ENCODE measurements at places on chromosomes 6 and 20.

GRCh38 chr6:42821341-42821668 lies 39.5 kb downstream of the BICRAL start:
- DNase-seq: no peak

DNA sequence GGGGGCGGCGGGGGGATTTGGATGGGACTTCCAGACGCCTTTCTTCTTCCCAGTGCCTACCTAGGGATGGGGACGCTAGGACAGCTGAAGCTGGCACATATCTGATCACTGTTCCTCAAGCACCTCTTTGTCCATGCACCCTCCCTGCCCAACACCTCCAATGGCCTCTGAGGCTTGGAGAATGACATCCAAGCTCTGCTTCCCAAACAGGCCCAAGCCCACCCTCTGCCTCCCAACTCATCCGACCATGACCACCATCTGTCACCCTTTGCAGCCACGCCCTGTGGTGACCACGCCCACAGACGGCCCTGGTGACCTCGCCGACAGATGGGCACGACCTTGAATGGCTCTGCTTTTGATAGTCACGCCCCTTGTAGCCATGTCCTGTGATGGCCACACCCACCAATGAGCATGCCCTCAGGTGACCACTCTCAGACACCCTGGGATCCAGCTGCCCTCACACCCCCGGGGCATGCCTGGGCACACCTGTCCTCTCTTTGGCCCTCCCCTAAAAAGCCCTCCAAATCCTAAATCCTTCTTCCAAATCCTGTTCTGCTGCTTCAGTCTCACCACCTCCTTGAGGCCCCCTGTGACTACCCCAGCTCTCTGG lies 51.0 kb downstream of the SSR1 start:
- DNase-seq: no peak

- no peak for DNase-seq
Measured at GRCh38 chr6:111792241-111792640, 81.0 kb downstream of the FYN start.

- no peak for DNase-seq
Measured at GRCh38 chr6:1600764-1601157, 9.0 kb upstream of the FOXC1 start.

- no peak for DNase-seq
Measured at GRCh38 chr20:44759595-44759994, 13.9 kb downstream of the KCNK15 start.

DNA sequence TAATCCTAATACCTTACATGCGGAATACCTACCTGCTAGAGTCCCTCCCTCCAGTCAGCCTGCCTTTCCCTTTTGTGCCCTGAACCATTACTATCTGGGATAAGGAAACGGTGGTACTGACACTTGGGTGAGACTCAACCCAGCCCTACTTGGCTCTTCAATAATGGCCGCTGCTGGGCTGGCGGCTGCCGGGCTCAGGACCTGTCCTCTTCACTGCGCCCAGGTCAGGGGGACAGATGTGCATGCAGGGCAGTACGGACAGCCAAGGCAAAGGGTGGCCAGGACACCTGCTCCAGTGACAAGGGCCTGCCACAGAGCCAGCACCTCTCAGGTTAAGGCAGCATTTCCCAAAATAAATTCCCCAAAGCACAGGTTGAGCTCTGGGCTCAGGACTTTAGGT lies 29.9 kb downstream of the UBE2V1 start:
- DNase-seq: no peak

DNA sequence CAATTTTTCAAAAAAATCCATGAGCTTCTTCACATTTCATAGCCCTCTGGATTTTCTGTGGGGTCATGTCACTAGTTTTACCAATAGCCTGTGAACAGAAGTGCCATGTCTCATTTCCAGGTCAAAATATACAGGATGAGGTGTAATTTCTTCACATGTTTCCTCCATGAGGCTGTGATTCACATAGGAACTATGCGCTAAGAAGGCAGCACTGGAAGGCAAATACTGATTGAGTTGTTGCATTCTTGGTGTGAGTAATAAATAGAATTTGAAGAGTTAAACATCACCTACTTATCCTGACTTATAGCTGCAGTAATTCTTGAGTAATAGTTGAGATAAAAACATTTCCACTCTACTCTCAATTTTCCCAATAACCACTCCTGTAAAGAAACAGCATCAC lies 442.3 kb downstream of the HAO1 start:
- DNase-seq: no peak

- no peak for DNase-seq
Measured at GRCh38 chr6:131770776-131771175, 37.0 kb upstream of the ENPP1 start.

DNA sequence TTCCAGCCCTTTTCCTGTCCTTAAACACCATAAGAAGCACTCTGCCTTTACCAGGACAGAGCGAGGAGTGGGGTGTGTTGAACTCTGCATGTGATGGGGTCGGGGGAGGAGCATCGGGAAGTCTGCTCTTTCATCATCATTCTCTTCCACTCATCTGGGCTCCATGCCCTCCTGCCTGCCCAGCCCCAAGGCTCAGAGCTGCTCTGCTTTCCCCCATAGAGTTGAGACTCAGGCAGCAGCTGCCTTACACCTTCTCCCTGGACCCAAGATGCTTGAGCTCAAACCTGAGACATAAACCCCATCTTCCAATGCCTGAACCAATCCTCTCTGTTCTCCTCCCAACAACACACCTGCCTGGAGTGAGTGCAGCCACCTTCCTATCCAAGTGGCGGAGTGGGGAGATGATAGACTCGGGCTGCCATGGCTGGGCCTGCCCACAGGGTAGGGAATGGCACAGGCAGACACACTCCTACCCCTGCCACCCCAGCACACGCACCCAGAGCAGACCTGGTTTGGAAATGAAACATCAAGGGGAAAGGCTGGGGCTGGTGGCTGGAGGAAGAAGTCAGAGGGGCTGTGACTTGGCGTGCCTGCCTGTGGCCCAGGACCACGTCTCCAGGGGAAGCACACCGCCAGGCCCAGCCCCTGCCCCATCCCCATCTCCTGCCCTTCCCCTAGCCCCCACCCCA lies 28.4 kb downstream of the TFEB start:
- no peak for DNase-seq

DNA sequence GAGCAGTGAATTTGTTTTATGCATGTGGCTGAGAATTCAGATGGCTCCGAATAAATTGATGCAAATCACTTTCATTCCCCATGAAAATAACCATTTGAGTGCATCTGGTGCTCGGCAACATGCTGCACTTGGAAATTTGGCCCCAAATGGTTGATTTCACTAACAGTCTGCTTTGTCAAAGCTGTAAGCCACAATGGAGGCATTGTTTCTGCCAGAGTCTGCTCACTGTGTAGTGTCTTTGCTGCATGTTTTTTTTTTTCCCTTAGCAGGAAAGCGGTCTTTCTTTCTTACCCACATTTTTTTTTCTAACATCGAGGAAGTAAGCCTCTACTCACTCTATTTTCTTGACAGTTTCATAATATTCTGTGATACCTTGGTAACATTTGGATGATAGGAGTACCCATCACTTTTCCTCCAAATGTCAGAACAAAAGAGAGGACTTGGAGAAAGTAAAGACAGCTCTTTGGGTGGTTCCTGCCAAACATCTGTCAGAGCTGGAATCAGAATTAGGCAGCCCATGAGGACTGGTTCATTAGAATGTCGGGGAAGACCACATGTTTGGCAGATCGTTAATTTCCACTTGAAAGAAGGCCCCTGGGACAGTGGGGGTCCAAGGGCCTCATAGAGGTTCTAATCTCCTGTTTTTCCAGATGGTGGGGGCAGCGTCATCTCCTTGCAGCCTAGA lies 149.5 kb downstream of the DOK5 start:
- DNase-seq: no peak

- DNase-seq: no peak
Measured at GRCh38 chr6:125446011-125446410, 144.2 kb upstream of the HDDC2 start.

DNA sequence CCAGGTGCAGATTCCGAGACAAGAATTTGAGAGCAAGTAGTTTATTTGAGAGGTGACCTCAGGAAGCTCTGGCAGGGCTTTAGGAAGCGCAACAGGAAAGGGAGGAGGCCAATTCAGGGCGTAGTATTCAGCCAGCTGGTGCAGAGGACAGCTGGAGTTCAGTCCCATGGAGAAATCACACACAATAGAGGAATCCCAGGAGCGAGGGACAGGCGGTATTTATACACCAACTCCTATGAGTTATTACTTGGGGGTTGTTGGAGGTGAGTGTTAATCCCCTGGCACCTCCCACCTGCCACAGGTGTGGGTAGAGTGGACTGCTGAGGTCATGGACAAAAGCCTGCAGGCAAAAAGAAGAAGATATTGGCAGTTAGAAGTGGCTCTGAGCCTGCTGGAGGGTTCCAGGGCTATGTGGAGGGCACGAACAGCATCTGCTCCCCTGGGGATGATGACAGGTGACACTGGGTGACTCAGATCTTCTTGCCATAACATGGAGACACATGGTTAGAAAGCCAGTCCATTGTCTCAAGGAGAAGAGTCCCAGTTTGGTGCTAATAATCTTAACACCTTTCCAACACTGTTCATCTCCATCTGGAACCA lies 13.9 kb upstream of the SULF2 start:
- DNase-seq: no peak

DNA sequence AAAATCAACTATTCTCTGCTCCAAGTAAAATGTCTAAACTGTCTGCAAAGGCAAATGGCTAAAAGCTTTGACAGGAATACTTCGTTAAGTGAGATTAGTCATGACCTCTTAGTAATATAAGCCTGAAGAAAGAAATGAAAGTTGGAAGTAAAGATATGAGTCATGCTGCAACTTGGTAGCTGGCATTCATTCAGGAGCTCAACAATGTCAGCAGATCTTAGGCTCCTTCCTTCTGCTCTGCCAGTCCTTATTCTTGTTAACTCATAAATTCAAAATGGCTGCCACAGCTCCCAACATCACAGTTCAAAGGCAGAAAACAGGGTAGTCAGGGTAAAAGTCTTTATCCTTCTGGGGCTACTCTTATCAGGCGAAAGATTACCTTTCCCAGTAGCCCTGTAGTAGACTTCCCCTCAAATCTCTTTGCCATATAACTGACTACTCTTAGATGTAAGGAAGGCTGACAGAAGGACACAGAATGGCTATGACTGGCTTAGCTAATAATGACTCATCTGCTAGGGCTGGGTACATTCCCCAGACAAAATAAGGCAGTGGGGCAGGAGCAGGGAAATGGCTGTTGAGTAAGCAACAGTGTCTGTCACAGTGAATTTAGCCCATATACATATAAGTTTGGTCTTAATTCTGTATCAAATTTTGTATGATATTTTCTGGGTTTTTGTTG lies 24.4 kb upstream of the C6orf62 start:
- DNase-seq: peak; percentile 90

- DNase-seq: no peak
Measured at GRCh38 chr6:169851641-169852503, 100.5 kb downstream of the ERMARD start.

DNA sequence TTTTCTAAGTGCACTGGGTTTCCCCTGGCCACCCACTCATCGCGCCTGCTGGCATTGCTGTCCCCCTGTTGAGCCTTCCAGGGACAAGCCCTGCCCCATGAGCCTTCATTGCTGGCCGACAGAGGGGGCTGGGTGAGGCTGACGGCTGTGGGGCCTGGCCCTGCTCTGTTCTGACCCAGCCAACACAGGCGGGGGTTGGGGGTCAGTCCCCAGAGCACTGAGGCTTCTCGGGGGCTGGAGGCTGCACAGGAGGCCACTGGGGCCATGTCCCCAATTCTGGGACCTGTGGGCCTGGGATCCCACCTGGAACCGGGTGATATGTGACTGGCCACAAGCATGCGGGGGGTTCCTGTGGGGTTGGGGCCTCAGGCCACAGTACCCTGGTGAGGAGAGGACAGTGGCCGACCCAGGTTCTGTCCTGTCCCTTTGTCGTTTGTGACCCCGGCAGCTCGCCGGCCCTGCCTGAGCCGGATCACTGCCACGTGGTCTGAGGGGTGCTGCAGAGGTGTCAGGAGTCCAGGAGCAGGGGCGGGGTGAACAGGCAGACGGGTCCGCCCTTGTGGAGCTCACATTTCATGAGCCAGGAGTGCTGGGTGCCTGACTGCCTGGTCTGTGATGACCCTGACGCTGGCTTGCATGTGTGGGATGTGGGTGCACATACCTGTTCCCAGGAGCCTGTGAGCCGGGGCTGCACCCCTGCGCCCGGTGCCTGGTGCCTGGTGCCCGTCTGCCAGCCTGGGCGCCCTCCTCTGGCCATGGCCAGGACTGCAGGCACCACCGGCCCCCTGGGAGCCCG lies 2.1 kb upstream of the COL20A1 start:
- no peak for DNase-seq

DNA sequence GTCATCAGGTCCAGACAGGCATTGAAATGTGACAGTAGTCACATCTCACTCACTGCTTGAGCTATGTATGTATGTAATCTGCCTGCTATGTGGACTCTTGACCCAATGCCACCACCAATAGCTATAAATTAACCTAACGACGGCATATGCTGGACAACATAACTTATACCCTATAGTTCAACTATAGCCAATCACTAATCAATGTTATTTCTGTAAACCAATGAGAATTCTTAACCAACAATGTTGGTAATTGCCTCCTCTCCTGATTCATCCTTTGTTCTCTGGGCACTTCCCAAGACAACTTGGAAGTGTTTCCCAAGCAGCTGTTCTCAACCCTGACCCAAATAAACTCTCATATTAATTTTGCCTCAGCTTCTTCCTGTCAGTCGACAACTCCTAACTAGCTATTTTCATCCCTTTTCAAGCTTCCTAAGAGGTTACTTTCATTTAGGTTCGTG lies 24.1 kb upstream of the SERPINB1 start:
- no peak for DNase-seq

GRCh38 chr20:37375227-37375626 lies 29.3 kb downstream of the SRC start:
- no peak for DNase-seq

- no peak for DNase-seq
Measured at GRCh38 chr6:35071347-35071994, 69.7 kb downstream of the TCP11 start.

DNA sequence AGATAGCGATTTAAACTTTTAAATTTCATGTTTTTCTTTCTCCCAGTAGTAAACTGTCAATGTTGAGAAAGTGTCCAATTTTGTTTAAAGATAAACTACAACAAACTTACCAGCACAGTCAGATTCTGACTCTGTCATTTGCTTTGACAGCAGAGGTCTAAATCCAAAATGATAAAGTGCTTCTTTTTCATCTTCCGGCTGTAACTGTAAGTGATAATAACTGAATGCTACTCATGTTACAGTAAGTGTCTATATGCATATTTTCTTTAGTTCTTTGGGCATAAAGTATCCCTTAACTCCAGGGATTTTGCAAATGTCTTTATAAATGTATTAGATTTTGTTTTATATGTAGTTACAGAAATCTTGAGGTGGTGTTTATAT lies 610.4 kb downstream of the RFPL4B start:
- no peak for DNase-seq

DNA sequence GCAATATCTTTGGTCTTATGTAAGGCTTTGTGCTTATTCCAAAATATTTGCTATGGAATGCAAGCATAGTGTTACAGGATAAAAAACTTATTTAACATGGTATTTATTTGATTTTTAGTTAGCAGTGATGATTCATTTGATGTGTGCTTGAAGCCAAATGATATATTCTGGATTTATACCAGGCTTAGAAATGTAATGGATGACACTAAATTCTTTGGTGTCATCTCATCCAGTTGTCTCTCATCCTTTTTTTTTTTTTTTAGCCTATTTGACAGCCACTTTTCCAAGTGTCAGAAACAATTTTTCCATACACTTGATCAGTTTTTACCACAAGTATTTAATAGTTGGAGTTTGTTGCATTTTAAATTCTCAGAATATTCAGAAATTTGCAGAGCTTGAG lies 515.3 kb downstream of the CDKAL1 start:
- DNase-seq: no peak

- no peak for DNase-seq
Measured at GRCh38 chr20:61833807-61834610, 231.7 kb downstream of the TAF4 start.

Data from AG04450 (cell line).